Caco-2 (cell line): ENCODE measurements at places on chromosomes 1 and 21.

- no peak for DNase-seq
Measured at GRCh38 chr1:51306950-51307349, 23.4 kb downstream of the TTC39A start.

- no peak for DNase-seq
Measured at GRCh38 chr1:3013371-3014049, 7.8 kb upstream of the ACTRT2 start.

DNA sequence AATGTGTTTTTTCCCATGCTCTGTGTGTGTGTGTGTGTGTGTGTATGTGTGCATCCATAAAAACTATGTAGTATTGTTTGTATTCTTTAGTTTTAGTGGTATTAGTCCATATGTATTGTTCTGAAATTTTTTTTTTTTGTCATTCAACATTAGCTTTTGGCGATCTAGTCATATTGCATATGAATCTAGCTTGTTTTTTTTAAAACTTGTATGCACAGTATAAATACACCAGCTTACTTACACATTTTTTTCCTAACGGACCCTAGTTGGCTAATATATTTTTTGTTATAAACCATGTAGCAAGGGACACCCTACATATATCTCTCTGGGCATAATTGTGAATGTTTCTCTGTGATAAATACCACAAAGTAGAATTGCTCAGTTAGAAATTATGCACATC lies 359.7 kb downstream of the SRGAP2C start:
- no peak for DNase-seq

DNA sequence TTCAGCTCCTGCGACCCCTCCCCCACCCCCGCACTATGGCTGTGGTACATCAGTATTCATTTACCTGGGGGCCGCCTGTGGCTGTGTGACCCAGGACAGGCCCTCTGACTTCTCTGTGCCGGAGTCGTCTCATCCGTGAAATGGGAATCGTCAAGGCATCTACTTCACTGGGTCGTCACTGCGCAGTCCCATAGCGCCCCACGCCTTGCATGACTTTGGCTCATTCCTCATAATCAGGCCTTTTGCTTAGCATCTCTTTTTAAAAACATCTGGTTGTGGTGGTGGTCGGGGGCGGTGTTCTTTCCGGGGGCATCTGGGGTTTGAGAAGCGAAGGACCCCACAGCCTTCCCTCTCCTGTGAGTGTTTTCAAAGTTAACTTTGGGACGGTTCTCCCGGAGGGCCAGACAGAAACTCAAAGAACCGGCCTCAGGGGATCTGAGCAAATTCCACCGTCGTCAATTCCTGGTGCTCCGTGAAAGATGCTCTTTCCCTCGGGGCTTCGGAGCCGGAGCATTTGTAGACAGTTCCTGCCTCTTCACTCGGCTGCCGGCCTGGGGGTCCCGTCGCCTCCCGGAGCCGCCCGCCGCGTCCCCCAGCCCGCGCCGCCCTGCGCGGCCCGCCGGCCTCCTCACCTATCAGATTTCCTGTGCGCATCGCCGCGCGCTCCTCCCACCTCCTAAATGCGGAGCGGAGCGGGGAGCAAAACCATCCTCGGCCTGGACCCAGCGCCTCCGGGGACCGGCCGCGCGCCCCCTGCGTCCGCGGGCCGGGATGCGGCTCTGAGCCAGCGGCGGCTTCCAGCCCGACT lies at the start of gene B3GALT5:
Gene B3GALT5 (plus strand): TSS at position 708 of the 808 bp plus-strand sequence. CDS start 47,620 bp downstream, outside the sequence.
- peak; percentile 49 for DNase-seq

DNA sequence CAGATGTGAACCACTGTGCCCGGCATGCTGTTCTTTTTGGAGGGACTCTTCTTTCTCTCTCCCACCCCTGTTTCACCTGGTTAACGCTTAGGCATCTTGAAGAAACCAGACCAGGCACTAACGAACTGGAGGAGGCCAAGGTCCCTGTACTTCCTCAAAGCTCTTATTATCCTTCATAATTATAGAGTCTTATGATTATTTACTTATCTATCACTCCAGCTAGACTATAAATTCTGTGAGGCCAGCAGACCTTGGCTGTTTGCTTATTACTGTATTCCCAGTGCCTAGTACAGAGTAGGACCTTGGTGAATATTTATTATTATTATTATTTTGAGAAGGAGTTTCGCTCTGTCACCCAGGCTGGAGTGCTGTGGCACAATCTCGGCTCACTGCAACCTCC lies 5.8 kb downstream of the CSF3R start:
- no peak for DNase-seq

GRCh38 chr1:35434703-35435102 lies 122.5 kb downstream of the KIAA0319L start:
- DNase-seq, result no peak

DNA sequence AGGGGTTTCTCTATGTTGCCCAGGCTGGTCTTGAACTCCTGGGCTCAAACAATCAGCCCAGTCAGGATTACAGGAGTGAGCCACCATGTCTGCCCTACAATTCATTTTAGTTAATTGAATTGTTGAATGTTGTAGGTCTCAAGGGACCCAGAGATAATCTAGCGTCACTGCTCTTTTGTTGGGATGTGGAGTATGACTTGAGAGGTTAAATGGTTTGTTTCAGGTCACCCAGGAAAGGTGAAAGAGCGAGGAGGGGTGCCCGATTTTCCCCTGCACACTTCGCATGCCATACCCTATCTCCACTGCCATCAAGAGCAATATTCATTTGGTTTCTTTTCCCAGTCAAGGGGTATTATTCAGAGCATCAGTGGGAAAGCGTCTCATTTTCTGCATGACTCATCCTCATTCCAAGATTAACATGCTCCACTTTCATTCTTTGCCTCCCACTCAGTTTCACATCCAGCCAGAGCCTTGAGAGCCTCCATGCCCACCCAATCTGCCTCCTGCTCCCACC lies 13.1 kb upstream of the SLC30A1 start:
- DNase-seq, result no peak

DNA sequence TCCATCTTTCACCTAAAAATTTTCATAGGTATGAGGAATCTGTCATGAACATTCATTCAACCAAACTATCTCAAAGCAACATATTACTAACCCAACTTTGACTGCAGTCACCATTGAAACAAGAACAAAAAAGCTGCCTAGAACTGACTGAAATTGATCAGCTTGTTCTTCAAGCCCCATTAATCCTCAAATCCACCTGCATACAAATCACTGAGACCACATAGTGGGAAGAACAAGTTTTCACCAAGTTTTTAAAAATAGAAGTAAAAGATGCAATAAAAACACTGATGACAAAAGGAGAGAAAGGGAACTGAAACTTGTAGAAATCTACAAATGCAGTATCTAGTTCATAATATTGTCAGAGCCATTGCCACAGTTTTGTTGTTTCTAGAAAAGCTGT lies 6.1 kb downstream of the SORT1 start:
- DNase-seq, result no peak
